ENCODE measurements at places on chromosomes 16 and 17.
A peak's percentile ranks its signal among the peaks of the same experiment; 100 is the strongest.

DNA sequence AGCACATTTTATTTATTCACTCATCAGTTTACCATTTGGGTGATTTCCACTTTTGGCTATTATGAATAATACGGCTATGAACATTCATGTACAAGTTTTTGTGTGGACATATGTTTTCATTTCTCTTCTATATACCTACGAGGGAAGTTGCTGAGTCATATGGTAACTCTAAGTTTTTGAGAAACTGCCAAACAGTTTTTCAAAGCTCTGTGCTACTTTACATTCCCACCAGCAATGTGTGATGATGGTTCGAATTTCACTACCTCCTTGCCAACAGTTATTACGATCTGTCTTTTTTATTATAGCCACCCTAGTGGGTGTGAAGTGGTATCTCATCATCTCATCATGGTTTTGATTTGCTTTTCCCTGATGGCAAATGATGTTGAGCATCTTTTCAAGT lies 63.7 kb upstream of the MRTFB start:
- no peak for DNase-seq

GRCh38 chr16:80924372-80924978 lies 82.2 kb downstream of the CMC2 start:
- DNase-seq = no peak

GRCh38 chr17:75854101-75854748 lies 910 bp downstream of the WBP2 start:
- DNase-seq = no peak

GRCh38 chr17:72370819-72371218 lies 250.0 kb downstream of the SOX9 start:
- no peak for DNase-seq

DNA sequence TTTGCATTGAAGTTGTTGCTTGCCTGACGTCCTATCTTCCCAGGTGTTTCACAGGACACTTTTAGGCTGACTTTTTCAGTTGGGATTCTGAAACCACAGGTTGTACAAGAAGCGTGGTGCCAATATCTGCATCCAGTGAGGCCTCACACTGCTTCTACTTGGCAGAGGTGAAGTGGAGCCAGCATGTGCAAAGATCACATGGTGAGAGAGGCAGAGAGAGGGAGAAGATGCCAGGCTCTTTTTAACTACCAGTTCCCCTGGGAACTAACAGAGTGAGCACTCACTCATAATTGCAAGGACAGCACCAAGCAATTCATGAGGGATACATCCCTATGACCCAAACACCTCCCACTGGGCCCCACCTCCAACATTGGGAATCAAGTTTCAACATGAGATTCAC lies 5.8 kb upstream of the ABCA6 start:
- DNase-seq = no peak

DNA sequence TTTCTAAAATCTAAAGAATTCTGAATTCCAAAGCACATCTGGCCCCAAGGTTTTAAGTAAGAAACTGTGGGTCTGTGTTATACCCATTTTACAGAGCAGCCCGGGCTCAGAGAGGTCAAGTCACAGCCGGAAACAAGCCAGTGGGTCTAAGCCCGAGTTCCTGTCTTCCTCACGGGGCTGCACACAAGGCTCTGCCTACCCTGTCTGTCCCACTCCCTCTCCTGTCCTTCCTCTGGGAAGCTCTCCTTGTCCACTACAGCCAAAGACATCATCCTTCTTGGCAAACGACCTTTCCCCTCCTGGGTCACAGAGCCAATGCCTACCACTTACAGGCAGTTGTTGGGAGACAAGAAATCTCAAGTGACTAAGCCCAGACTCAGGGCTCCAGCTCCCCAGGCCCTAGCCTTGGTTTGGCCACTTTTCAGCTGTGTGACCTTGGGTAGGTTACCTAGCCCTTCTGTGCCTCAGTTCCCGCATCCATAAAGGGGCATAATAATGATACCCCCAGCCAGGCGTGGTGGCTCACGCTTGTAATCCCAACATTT lies 55.6 kb upstream of the MAP3K14 start:
- no peak for DNase-seq

- DNase-seq = no peak
Measured at GRCh38 chr16:10594312-10594950, 14.0 kb upstream of the EMP2 start.

DNA sequence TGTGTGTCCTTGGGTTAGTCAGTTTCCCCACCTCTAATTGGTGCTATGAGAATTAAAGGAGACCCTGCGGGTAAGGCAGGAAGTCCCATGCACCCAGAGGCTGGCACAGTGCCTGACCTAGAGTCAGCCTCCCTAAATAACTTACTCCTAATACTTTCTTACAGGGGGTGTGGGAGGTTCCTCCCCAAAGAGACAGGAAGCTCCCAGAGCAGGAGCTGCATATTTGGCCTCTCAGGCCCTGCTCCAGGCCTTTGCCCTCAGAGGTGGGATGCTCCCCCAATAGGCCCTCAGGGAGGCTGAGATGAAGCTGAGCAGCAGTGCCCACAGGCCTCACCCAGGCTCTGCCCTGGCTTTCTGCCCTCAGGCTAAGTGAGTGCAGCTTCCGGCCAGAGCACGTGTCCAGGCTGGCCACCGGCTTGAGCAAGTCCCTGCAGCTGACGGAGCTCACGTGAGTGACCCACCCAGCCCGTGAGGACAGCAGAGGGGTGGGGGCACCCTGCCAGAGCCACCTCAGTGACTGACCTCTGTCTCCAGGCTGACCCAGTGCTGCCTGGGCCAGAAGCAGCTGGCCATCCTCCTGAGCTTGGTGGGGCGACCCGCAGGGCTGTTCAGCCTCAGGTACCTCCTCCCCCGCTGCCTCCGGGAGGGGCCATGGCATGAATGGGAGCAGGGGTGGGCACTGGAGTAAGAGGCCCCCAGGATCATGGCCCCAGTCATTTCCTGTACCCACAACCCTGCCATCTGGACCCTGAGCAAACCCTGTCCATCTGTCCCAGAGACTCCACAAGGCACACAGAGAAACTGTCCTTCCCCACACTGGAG lies 31.1 kb upstream of the CPNE2 start:
- DNase-seq = no peak

- DNase-seq = no peak
Measured at GRCh38 chr16:8795091-8795490, 2.3 kb downstream of the TMEM186 start.

DNA sequence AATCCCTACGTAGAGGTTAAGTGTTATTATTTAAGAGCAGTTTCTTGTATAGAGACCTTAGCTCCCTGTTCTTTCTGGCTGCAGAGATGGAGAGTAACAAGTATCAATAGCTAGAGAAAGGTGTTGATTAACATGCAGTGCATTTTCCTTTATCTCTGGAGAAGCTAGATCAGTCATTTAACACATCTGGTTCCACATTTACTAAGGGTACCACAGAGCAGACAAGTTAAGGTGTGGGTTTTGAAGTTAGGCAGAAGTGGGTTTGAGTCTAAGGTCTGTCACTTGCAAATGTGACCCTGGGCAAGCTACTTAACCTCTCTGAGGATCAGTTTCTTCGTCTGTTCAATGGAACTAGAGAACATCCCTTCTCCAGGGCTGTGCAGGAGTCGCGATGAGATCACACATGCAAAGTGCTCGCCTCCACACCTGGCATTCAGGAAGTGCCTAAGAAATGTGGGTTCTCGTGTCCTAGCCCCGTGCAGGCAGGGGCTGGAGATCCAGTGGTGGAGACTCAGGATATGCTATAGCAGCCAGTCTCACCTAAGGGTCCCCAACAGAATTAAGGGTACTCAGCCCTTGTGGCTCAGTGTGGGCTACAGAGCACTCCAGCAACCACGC lies 224.4 kb downstream of the XYLT1 start:
- DNase-seq = no peak

DNA sequence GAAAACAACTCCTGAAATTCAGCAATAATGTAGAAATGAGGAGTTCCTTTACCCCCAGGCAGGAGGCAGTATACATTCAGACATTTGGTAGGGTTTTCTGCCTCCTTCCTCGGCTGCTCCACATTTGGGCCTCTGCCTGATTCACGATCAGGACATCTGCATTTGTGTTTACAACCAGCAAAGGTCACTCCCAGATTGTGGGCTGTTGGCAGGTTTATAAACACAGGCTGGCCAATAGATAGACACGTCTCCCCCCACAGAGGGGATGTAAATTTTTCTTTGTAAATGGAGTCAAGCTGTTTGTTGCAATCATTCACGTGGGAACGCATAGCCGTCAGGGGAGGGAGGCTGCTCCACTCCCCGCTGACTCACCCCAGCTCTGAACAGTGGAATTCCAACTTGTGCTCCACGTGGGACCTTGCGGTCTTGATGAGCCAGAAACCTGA lies 252.1 kb upstream of the N4BP1 start:
- no peak for DNase-seq

- no peak for DNase-seq
Measured at GRCh38 chr17:18921912-18922451, 30.0 kb upstream of the SLC5A10 start.

GRCh38 chr17:2750721-2751120 lies 1.3 kb upstream of the CCDC92B start:
- DNase-seq = no peak

DNA sequence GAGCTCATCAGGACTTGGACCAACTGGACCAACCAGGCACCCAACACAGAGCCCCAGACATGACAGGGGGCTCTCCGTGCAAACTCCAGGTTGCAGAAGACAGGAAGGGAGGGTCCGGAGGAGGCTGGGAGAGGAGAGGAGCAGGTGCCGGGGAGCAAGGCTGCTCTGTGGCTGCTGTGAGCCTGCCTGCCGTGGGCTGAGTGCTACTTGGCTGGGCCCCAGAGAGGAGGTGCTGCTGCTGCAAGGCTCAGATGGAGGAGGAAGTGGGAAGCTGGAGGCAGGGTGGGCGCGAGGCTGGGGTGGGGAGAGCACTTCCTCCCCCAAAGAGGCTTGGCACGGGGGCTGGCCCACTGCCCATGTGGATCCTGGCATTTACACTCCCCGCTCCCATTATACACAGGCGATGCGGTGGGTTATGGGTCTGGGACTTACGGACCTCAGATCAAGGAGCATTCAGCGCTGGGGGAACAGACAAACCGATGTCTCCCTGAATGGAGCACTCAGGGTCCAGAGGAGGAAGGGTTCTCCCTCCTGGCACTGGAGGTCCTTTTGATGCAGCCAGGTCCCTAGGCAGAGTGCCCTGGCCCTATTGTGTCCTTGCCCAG lies 15.9 kb downstream of the EPOP start:
- DNase-seq = no peak

DNA sequence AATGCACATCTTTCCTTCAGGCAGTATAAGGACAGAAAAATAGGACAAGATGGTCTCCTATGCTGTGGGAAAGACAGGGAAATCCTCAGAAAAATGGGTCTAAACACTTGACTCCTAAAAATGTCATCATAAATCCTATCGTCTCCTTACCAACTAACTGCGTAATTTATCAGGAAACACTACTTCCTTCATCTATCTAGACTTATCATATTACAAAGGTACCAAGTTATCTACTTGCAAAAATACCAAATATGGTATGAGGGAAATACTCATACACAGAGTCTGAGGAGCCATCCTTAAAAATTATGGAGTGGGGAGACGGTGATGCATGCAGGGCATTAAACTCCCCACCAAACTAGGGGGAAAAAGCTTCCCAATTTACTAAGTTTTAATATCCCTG lies 44.1 kb downstream of the GRB2 start:
- DNase-seq = no peak

DNA sequence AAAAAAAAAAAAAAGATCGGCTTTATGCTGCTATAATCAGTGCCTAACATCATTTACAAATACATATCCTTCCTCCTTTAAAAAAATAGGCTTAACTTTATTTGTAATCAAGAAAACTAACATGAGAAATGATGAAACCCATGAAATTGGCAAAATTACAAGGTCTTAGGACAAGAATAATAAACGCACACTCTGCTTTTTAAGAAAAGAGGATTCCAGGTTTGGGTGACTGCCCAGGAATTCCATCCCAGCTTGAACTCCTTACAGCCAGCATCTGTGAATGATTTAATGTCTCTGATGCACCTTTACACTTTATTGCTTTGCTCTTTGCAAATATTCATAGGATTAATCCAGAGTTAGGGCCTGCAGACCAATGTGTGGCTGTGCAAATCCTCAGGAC lies 196.0 kb downstream of the CBLN1 start:
- DNase-seq = no peak

DNA sequence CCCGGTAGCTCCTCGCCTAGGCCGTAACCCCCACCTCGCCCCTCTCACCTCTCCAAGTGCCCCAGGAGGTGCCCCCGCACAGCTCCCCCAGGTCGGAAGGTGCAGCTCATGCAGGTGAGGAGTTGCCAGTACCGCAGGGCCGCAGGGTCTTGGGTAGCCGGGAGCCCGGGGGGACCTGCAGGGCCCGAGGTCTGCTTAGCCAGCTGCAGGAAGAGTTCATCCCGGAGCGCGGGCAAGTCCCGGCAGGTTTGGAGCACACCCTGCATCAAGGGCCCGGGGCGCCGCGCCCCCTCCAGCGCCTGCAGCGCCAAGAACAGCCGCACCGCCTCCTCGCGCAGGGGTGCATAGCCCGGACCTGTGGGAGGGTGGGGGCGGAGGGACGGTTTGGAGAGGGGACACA lies 4.8 kb downstream of the PLEKHH3 start:
- DNase-seq = no peak

- DNase-seq = no peak
Measured at GRCh38 chr16:73432850-73433730, 385.2 kb upstream of the ZFHX3 start.

GRCh38 chr17:39863918-39864746 lies at the start of gene IKZF3:
Gene IKZF3 (minus strand): TSS chr17:39864312. CDS start chr17:39864126, 186 bp downstream.
- peak; percentile 67 for DNase-seq

DNA sequence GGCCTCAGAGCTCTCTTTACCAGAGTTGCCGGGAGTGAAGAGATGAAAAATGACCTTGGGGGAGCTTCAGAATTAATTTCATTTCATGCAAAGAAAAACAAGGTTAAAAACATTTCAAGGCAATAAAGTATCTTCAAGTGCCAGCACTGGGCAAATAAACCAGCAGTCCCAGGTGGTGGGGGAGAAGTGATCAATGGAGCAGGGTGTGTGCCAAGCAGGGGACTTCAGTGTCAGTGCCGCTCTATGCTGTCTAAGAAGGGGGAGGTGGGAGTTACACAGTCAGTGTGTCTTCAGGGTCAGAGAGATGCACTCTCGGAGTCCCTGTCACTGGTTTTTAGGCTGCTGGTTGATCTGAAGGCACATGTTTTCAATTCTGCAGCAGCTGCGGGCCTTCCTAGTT lies 57.2 kb upstream of the MGAT5B start:
- no peak for DNase-seq

DNA sequence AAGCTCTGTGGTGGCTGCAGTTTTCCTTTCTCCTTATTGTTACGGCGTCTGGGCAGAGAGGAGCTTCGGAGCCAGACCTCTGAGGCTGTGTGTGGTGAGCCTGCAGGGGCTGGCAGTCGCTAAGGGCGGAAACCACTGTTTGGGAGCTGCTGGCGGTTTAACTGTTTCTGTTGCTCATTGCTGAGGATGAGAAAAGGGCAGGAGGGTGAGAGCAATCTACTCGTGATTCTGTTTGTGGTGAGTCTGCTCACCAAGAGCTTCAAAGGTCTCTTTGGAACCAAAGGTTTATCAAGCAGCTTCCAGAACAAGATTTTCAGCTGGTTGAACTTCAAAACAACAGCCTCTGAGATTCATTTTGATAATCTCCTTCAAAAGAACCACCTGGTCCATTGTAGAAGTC lies 143.9 kb downstream of the ANKFN1 start:
- no peak for DNase-seq

Measured in stimulated activated CD8-positive, alpha-beta memory T cell treated with anti-CD3 and anti-CD28 coated beads, Interleukin-4, amount 100 ng/mL, for 4 hours (primary cell).